ENCODE measurements at places on chromosomes 3 and 15.

- DNase-seq: no peak
These were observed 42.9 kb upstream of the RPL32 start for GRCh38 chr3:12884186-12884680.

DNA sequence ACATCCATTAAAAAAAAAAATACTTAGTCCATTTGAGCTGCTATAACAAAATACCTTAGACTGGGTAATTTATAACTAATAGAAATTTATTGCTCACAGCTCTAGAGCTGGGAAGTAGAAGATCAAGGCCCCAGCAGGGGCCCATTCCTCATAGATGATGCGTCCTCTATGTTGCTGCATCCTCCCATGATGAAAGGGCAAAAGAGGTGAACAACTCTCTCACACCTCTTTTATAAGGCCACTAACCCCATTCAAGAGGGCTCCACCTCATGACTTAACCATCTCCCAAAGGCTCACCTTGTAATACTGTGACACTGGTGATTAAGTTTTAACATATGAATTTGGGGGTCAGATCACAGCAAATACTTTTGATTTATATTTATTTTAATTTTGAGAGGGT lies 3.0 kb upstream of the TLNRD1 start:
- no peak for DNase-seq

DNA sequence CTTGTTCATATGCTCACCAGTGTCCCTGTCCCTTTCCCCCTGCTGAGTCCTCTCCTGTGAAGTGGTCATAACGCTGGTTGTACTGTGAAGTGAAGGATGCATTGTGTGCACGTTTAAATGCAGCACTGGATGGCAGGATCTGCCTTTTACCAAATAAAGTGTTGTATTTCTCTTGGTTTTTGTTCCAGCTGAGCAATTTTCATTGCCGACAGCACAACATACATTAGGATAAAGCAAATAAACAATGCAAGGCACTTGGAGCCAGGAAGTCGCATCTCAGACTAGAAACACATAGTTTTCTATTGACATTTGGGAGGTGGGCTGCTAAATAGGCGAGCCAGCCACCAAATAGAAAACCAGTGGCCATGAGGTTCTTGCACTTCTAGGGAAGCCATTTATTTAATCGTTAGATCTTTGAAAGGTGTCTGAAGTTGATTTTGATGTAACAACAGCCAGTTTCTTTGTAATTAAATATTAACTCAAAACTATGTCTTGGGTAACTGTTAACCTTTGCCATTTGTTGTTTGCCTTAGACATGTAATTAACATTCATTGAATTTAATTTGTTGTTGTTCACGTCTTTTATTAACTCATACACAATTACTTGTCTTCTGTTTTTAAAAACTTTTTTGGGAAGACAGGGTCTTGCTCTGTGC lies 185.3 kb downstream of the FNDC3B start:
- DNase-seq: no peak

DNA sequence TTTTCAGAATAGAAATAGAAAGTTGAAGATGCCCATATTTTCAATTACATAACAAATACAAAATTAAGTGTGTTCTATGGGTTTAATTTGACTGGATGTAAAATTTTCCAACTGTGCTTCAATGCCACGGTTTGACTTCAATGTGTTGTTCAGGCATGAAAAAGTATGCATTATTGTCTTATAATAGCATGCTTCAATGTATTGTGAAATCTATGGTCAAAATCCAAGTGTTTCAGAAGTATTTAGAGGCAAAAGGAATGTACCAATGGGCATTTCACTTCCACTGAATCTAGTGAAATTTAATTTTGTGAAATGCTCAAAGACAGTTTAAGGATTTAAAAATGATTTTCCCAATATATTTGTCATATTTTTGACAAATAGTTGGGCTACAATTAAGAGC lies 16.0 kb downstream of the NEK10 start:
- DNase-seq: no peak

GRCh38 chr3:18837137-18837755 lies 311.1 kb upstream of the KCNH8 start:
- no peak for DNase-seq

DNA sequence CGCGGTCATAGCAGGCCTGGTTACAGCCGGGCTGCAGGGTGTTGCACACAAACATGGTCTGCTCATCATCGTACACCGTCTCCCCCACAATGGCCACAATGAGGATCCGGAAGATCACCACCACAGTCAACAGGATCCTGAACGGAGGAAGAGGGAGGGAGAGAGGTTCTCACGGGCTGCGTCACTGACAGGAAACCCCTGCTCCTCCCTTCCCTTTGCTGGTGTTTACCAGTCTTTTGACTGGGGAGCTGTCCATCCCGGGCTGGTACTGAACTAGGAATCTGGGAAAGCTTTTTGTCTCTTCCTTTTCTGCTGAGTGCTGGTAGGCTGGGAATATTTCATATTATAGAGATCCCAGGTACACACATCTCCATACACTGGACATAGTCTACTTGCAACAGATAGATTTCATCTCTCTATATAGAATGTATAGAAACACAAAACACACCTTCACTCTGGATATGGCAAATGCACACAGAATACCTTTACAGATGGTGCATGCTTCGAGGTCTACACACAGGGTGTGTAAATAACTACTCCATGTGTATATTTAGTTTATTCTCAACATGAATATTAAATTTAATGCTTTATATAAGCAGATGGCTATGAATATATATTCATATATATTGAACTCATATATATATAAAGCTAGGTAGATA lies 1.4 kb downstream of the GJD2 start:
- DNase-seq: no peak

DNA sequence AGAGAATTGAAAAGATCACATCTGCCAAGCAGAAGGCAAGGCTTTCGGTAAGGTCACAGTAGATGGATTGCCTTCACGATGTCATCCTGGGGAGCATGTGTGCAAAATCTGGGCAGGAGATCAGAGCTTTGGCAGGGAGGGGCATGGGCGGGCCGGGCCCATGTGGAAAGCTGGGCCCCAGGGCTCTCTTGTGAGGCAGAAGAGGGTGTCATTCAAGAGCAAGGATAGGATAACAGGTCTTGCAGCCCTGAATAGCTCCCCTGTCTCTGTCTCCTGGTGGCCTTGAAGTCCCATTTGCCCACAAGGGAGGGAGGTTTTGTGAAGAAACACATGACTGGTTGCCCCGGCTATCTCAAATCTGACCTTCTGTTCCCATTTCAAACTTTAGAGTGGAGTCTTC lies 172.0 kb downstream of the OPA1 start:
- no peak for DNase-seq

DNA sequence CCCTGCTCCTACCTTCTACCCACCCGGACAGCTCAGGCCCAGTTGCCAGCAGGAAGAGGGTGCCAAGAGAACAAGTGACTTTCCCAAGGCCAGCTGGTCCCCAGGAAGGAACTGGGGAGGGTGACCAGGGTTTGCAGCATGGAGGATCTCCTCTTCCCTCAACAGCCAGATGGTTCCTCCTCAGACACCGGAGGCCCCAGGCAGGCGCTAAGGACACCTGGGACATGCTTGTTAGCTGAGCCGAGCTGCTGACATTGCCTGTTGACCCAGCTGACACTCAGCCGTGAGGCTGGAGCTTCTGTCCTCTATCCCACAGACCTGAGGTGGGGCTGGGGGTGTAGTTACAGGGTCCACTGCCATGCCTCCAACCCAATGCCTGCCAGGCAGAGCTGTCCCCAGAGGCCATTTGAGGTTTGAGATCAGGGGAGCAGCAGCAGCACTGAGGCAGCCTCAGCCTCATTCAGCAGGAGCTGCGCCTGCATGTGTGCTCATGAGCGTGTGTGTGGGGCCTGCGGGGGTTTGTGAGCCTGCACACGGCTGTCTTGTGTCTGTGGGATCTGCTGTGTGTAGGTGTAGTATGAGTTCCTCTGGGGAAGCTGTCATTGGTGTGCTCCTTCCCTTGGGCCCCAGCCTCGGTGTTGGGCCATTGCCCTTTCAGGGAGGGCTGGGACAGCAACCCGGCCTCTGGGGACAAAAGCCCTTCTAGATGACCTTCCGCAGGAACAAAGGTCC lies 7.1 kb downstream of the CPLX3 start:
- no peak for DNase-seq

- peak; percentile 40 for DNase-seq
These were observed 353.5 kb downstream of the MCTP2 start for GRCh38 chr15:94584833-94585244.

GRCh38 chr3:46905661-46906451 lies 28.3 kb downstream of the PTH1R start:
- DNase-seq: no peak

DNA sequence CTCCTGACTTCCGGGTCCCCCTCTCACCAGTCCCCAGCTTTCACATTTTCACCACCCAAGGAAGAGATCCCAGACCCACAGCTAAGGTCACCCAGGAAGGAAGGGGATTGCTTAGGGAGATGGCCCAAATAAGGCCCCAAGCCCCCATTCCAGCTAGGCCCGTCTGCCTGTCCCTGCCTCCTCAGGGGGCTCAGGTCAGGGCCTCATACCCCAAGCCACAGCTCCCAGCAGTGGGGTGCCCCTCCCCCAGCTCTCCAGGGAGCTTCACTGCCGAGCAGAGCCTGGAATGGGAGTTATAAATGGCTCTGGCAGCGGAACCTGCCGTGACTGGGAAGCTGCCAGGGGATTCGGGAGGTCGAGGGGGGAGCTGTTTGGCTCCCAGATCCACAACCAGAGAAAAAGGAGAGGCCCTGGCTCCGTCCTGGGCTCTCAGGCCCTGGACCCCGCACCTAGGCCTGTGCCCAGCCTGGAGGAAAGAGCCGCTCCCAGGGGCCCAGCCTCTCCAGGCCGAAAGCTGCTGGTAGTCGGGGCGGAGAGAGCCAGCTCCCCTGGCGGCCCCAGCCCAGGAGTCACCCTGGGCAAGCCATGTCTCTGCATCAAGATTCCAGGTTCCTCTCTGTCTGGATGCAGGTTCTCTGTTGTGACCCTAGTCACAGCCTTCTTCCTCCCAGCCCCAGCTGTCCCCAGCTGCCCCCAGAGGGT lies 550 bp downstream of the CCDC9B start:
- no peak for DNase-seq

- no peak for DNase-seq
These were observed 523.0 kb downstream of the FOXP1 start for GRCh38 chr3:71060536-71060935.

- DNase-seq: no peak
These were observed 248.4 kb downstream of the ZNF385D start for GRCh38 chr3:21502656-21503055.

DNA sequence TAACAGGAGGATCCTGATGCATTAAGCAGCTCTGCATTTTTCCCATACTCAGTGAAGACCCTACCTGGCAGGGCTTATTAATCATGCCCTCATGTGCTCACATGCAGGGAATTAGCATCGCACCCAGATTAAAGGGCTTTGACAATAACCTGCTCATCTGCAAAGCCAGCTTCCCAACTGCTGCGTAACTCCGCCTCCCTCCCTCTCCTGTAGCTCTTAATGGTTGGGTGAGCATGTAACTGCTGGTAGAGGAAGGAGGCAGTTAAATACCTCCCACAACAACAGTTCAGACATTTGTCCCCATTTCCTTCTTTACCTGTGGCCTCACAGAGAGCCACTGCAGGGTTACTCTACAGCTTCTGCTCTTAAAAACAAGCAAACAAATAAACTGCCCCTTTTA lies 203.6 kb upstream of the WNT5A start:
- no peak for DNase-seq

GRCh38 chr3:45199837-45200648 lies 26.0 kb downstream of the TMEM158 start:
- DNase-seq: no peak

DNA sequence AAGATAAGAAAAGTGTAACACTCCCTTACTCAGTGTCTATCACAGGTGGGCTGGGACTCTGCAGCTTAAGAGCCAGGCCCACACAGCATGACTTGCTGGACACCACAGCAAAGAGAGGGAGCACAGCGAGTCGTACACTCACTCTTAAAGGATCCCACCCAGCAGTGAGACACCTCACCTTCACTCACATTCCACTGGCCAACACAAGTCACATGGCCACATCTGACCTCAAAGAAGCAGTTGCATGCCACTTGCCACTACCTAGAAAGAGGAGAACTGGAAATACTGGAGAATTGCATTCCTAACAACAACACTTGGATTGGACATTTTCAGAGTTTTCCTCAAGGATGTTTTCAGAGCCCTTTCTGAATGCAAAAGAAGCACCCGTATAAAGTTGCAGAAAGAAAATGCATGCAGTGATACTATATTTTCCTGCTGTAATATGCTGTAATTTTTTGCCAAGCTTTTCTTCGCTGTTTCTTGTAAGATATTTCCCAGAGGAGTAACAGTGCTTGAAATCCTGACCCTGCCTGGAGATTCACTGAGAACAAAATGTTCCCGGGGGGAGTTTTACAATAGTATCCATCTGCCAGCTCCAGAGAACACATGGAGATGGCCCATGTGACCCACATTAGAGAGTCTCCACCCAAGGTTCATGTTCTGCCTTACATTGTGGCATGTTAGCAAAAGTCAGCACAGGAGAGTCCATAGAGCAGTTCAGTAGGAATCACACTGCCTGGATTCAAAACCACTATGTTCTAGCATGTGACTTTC lies 42.2 kb downstream of the TRIM42 start:
- no peak for DNase-seq

GRCh38 chr3:161950318-161950868 lies 453.8 kb downstream of the OTOL1 start:
- DNase-seq: no peak

- DNase-seq: peak; percentile 34
These were observed 41.1 kb downstream of the NGRN start for GRCh38 chr15:90306560-90306959.

DNA sequence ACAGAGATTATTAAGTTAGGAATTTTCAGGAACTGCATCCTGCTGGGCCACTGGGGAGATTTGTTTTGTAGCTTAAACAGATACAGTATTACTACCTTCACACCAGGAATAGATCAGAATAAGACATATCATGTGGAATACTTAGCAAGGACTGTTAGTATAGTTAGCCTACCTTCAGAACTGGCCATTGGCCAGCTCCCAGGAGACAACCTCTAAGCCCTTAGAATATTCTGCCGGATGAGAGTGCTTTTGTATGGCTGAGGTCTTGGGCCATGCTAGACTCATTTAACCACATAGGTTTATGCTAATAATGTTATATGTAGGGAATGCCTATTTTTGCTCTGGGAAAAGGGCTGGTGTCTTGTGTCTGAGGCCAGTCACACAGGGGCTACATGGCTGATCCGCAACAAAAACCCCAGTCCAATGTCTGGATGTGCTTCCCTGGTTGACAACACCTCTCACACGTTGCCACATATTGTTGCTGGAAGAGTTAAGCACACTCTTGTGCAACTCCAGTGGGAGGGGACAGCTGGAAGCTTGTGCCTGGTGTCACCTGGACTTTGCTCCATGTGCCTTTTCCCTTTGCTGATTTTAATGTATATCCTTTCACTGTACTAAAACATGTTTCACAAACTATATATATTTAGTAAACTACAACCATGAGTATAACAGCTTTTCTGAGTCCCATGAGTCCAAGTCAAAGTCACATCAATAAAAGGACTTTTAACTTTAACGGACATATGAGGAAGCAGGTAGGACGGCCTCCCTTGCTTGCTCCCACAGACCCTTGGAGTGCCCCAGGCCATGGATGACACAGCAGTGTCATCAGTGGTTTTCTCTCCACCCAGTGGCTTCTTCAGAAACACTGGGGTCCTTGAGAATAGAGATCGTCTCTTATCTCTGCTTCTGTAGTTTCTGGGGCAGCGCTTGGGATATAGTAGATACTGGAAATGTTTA lies 118.0 kb upstream of the C3orf80 start:
- DNase-seq: no peak
